ENCODE measurements at places on chromosomes 1 and 21.

GRCh38 chr1:234655328-234656069 is 45.5 kb upstream of the IRF2BP2 start:
- peak; percentile 12 for DNase-seq

DNA sequence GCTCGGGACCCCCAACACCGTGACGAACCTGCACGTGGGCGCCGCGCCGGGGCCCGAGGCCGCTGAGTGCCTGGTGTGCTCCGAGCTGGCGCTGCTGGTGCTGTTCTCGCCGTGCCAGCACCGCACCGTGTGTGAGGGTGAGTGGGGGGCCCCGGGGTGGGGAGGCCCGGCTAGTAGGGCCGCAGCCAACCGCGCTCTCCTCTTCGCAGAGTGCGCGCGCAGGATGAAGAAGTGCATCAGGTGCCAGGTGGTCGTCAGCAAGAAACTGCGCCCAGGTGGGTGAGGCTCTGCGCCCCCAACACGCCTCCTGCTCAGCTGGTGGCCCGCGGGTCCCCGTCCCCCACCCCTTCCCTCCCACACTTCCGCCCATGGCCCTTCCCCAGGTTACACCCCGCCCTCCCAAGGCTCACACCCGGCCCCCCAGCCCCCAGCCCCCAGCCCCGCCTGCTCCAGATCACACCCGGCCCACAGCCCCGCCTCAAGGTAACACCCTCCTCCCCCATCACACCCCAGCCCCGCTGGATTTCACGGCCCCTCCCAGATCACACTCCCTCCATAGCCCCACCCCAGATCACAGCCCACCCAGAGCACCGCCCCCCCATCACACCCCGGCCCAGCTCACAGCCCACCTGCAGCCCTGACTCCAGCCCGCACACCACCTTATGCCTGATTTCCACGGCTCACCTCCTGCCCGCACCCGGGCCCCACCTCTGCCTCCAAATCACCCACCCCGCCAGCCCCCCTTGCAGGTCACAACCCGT is 2.4 kb upstream of the MMP23B start:
- DNase-seq: no peak

DNA sequence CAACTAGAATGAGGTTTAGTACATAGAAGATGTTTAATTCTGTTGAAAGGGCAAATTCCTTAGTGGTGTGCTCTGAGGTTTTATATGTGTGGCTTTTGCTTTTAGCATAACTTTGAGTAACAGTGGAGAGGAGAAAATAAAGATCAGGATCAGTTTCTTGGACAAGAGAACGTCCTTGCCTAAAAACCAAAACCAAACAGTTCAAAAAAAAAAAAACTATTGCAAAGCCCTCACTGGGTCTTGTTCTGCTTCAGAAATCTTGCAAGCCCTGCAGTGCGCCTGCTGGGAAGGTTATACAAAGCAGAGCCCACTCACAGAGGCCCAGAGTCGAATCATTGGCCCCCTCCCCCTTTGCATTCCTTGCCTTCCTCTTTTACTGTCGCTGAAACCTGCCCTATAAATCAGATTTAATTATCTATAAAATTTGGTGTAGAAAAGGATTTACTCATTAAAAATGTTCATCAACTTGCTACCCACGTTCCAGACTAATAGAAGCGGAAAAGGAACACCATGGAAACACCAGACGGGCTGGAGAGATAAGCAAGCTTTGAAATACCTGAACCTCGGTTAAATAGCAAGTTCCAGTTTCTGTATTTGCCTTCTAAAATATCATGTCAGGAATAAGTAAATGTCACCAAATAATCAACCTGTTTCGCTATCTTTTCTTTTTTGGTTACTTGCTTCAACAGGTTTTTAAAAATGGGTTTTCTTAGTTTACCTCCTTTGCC is 201.6 kb upstream of the PTBP2 start:
- peak; percentile 38 for DNase-seq

DNA sequence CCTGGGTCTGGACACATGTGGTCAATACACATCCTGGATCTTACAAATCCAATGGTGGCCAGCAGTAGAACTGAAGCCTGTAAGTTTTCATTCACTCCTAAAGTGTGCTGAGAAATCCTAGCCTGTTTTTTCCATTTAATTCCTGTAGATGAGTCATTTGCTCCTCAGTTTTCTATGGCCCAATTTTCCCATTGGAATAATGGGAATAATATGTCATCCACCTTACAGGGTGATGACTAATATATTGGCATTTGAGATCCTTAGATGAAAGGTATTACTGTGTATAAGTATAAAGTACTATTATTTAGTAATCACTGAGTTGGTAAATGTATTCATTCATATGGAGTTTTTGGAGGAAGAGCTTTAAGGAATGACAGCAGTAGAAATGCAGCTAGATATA is 89.7 kb upstream of the ADAR start:
- no peak for DNase-seq

DNA sequence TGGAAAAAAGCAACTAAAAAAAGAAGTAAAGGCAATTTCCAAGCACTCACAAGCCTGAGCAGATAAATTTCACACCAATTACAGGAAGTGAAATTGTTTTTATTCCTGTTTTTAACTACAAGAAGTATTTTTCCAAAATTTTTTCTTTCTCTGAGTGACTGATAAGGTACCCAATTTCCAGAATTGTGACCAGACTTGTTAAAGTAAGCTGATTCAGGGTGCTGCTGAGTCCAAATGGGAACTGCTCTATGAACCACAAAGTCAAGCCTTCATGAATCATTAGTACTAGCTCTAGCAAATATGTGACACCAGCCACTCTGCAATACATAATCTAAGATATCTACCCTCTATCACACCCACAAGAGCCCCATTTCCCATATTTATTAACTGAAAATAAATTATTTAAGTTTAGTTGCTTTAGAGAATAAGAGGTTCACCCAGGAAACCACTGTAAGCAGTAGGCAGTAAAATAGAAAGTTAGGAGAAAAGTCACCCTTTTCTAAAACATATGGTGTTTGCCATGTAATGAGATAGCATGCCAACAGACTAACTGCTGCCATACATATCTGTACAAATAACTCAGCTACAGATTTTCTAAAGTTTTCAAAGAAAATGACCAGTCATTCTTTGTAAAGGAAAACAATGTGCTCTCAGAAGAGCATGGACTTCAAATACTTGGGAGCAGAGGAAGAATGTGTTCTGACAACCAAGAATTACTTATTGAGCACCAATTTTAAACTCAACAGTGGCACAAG is 43.1 kb upstream of the TNFSF18 start:
- peak; percentile 37 for DNase-seq

- peak; percentile 41 for DNase-seq
Measured at GRCh38 chr1:97668945-97669344, 251.9 kb downstream of the DPYD start.

DNA sequence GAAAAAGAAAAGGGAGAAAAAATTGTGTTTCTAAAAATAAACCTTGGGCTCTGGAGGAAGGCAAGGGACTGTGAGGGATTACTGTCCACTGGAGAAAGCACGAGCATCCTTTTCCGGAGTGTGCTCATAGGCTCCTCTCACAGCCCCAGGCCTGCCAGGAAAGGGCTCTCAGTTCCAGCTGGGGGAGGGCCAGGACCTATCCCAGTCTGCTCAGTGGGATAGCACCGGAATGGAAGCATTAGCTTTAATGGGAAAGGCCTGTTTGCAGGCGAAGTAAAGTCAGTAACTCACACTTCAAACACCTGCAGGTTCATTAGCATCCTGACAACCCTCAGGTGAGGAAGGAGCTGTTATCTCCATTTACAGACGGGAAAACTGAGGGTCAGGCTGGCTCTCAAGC is 113.9 kb upstream of the USP24 start:
- no peak for DNase-seq

DNA sequence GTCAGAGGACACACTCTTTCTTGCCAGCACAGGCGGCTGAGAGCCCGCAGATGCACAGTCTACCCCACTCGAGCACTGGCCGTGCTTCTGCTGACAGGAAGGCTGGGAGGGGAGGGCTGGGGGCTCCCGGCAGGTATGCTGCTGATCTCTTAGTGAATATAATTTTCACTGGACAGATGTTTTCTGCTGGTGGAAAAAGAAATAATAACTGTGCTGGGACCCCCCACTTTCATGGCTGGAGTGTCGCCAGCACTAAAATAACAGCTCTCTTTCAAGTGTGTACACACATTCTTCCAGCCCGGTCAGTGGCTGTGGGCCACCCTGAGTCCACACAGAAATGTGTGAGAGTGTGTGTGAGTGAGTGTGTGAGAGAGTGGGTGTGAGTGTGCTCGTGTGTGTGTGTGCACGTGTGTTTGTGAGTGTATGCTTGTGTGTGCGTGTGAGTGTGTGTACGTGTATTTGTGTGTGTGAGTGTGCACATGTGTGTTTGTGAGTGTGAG is 167.7 kb upstream of the USP24 start:
- no peak for DNase-seq

DNA sequence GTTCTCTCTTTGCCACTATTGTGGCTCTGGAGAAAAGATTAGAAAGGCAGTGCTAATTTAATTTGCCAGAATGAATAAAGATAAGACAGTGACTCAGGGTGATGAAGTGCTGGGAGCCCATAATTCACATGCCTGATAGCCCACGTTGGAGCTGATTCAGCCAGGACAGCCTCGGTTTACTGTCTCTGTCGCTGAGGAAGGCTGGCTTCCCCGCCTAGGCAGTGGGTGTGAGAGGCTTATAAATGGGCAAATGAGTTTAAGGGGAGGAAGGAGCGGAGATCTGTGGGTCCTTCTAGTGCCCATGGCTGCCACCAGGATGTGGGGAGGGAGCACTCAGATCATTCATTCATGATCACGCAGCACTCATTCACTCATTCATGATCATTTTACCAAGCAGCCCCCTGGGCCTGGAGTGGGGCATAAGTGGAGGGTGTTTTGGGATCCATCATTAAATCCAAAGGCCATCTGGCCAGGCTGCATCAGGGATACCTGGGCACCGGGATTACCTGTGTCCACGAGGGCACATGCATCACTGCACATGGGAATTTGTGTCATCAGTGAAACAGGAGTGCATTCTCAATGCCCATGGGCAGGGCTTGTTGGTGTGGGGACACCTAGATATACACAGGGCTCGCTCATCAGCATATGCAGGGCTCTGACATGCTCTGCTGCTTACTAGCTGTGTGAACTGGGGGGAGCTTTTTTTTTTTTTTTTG is 315.4 kb downstream of the MATN1 start:
- peak; percentile 72 for DNase-seq

DNA sequence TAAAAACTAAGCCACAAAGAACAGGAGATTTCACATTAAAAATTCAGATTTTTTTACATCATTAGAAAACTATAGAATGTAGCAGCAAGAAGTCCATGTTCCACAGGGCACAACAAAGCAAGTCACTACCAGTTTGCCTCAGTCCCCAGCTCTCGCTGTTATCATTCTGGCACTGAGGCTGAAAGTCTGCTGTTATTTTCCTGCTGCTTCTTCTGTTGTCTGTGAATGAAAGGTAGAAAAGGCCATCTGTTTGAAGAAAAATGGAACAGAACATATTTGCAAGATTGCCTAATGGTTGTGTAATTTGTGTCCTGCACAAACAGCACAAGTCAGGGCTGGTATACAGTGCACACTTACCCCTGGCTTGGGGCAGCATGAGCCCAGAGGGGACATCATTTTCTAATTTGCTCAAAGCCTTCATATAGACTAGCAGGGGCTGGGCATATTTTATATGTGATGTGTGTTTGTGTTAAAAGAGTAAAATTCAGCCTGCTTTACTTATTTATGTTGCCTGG is 105.6 kb upstream of the COG2 start:
- DNase-seq: no peak

- DNase-seq: no peak
Measured at GRCh38 chr1:78359666-78360065, 131.1 kb upstream of the PTGFR start.

DNA sequence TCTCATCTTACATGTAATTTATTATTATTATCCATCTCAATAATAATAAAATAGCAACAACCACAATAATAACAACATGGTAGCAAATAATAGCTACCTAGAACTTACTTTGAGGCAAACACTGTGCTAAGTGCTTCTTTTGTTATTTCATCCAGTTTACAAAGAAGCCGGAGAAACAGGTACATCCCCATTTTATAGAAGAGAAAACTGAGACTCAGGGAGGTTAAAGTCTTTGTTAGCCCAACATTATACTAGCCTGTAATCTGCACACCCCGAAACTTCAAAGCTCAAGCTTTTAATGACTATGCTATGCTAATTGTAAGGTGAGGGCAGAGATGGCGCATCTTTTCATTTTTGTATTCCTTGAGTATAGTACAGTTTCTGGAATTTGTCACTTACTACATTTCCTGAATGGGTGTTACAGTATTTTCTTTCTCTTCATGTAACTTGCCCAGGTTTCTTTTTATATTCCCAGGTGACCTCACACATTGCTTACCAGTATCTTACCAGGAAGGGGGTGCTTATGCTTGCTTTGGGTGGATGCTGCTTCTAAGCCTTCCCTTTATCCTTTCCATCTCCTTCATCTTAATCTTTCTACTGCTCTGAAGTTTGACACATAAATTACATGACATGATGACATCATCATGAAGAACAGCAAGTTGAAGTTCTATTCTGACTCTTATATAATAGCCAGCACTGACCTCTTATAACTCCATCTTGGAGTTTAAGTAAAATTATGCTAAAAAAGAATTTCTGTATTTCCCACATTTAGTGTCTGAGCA is 8.3 kb downstream of the GCLM start:
- DNase-seq: no peak

DNA sequence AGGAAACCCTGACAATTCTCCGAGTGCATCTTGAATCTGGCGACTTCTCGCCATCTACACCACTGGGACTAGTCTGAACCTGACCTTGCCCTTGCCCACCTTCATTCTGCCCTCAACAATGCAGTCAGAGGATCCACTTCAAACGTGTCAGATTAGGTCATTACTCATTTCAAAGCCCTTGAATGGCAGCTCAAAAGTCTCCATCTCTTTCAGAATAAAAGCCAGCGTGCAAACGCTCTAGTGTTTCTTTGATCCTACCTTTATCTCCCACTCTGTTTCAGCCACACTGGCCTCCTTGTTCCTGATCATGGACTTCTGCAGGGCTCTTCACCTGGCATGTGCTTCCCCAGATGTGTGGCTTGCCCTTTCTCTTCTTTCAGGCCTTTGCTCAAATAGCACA is 31.3 kb downstream of the SLC30A1 start:
- no peak for DNase-seq

- DNase-seq: peak; percentile 68
Measured at GRCh38 chr1:76901158-76901767, 34.0 kb downstream of the ST6GALNAC5 start.

DNA sequence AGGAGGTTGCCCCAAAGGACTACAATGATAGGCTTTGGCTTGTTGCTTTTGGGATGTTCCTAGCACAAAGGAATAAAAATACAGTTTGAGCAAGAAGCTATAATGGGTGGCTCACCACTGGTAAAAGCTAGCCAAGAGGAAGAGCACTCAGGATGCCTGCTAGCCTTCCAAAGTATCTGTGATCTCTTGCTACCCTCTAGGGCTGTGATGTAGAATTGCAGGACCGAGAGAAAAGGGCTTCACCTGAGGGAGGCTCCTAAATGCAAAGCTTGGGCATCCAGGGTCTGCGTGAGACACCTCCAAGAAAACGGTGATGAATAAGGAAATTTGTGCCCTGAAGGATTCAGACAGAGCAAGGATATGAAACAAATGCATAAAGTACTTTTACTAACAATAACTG is 17.7 kb downstream of the IVL start:
- peak; percentile 30 for DNase-seq
